ENCODE measurements at places on chromosomes 3 and 15.

DNA sequence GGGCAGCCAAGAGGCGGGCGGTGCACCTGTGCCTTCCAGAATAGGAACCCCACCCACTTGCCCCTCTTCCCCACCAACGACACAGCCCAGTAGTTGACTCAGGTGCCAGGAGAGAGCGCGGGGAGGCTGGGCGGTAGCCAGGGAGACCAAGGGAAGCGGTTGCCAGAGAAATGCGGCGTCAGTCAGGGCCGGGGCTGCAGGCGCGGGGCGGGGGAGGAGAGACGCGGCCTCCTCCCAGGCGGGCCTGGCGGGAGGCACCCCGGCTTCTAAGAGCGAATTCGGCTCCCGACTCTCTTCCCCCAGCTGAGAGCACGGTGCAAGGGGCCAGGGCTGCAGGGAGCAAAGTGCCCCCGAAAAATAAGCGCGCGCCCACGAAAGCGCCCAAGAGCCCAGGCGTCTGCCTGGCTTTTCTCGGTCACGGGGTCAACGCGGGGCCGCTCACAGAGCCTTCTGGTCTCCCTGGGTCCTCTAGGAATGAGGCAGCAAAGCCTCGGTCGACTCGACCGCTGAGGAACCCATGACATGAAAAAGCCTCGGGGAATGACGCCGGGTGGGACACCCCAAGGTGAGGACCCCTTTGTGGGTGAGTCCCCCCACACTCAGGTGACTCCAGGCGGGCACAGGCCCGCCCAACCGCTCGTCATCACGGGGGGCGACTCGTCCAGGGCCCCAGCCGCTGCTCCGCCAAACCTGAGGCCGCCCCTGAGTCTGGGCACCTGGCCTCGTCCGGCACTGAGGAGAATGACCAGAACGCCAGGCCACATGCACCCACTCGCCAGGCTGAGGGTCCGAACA is 716 bp downstream of the CPEB1 start:
- no peak for DNase-seq

- DNase-seq, result no peak
Observed at GRCh38 chr3:138125548-138126221, 6.5 kb downstream of the A4GNT start.

DNA sequence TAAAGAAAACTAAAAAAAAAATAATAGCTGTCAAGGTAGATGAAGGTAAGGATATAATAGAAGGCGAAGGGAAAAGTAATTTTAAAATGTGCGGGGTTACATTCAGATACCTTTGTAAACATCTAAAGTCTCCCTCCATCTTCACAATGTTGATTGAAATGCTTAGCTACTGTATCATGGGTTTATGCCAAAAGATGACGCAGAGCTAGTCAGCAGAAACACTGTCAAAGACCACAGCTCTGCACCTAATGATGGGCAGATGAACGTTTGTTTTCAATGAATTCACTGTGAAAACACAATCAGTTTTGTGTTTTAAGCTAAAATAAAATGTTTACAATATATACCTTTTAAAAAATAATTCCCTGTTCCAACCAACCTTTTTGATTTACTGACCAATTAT is 61.2 kb downstream of the RFTN1 start:
- no peak for DNase-seq

GRCh38 chr3:116337229-116337628 is 108.1 kb downstream of the LSAMP start:
- no peak for DNase-seq

DNA sequence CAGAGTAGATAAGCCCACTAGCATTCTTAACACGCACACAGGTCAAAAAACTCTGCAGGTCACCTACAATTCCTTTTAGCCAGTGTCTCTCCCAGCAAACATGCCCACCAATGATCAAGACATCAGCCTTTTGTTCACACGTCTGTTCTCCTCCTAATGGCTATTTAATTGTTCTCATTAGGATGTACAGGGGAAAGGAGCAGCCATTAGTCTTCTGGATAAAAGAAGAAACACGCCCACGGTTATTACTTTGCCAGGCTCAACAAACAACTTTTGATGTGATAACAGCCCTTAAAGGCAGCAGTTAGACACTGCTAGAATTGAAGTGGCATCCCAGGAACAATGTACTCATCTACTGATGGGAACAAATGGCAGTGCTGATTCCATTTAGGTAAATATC is 108.8 kb downstream of the NTRK3 start:
- no peak for DNase-seq

DNA sequence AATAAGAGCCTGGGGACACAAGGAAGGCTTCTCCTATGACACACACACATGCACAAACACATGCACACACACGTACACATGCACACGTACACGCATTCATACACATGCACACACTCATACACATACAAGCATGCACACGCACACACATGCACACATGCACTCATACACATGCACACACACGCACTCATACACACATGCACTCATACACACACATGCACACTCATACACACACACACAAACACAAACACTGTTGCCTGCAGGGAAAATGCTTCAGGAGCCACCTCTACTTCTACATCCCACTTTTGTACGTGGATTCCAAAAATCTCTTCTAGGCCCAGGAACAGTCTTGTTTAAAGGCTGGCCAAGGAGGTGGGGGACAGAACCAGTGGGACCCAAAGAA is 20.7 kb upstream of the NR2E3 start:
- no peak for DNase-seq

GRCh38 chr3:17342119-17342518 is 400.3 kb downstream of the TBC1D5 start:
- no peak for DNase-seq

GRCh38 chr15:70140543-70141375 is 43.0 kb upstream of the TLE3 start:
- DNase-seq, result no peak

GRCh38 chr15:26294059-26294689 is 431.0 kb upstream of the ATP10A start:
- DNase-seq, result no peak

GRCh38 chr15:70243686-70244540 is 146.2 kb upstream of the TLE3 start:
- no peak for DNase-seq

DNA sequence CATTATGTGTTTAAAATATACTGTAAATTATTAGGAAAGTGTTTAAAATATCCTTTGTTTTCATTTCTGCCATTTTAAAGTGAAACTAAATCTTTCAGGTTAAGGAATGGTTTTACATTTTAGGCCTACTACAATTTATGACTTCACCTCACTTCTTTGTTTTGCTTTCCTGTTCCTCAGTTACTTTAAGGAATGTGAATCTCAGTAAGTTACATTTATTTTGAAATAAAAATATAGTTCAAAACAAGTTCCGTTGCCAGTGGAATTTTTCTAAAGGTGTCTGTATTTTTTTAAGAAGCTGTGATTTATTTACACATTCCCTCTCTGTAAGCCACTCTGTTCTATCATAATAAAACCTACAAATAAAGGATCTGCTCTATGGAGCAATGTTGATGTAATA is 630.9 kb upstream of the AGTR1 start:
- no peak for DNase-seq

DNA sequence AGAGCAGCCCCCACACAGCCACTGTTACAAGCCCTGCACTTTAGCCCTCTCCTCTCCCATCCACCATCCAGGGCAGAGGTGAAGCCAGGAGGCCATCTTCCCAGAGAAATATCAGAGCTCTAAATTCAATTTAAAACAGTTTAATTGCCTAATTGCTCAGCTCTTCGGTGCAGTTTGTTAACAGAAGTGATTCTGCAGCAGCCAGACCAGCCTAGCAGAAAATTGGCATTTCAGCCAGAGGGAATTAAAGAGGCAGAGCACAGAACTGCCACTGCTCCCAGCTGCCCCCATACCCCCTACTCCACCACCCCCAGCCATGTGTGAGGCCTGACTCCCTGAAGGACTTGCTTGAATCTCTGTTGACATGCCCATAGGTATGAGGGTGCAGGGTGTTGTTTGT is 38.5 kb downstream of the TPRA1 start:
- no peak for DNase-seq

DNA sequence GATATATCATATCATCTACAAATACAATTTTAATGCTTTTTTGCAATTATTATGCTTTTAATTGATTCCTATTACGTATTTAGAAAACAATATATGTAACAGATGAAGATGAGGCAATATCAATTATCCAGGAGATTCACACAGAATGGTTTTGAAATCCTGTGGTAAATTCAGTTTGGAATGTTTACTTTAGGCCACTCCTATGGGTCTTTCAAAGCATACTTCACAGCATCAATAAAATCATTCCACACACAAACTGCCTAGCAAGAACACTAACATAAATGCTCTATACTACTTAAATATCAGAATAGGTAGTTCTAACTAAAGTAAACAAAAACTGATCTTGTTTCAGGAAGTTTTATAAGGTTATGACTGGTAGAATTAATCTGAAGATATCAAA is 90.5 kb downstream of the FAM227B start:
- no peak for DNase-seq

GRCh38 chr3:53486961-53487654 is 7.3 kb upstream of the CACNA1D start:
- no peak for DNase-seq

DNA sequence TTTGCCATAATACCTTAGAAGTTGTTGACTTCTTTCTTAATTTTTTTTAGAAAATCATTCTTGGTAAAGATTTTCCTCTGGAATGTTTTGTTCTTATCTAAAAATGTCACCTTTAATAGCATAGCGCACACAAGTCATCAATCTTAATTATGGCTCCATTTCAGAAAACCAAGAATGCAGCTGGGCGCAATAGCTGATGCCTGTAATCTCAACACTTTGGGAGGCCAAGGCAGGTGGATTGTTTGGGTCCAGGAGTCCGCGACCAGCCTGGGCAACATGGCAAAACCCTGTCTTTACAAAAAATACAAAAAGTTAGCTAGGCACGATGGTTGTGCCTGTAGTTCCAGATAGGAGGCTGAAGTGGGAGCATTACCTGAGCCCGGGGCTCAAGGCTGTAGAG is 125.6 kb upstream of the EOMES start:
- no peak for DNase-seq

DNA sequence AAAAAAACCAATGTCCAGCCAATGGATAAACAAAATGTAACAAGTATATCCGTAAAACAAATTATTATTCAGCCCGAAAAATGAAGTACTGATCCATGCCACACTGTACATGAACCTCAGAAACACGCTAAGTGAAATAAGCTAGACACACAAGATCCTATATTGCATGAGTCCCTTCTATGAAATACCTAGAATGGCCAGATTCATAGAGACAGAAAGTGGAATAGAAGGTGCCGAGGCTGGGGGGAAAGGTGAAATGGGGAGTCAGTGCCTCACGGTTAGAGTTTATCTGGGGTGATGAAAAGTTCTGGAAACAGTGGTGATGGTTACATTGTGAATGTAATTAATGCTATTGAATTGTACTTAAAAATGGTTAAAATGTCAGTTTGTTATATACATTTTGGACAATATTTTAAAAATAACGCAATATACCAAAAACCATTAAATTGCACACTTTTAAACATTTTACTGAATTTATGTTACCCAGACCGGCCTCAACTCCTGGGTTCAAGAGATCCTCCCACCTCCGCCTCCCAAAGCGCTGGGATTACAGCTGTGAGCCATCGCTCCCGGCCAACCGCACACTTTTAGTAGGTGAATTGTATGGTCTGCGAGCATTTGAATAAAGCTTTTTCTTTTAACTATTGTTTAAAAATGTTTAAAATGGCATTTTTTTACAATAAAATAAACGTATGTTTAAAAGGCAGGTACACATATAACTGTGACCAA is 2.1 kb downstream of the RNF168 start:
- DNase-seq, result no peak

DNA sequence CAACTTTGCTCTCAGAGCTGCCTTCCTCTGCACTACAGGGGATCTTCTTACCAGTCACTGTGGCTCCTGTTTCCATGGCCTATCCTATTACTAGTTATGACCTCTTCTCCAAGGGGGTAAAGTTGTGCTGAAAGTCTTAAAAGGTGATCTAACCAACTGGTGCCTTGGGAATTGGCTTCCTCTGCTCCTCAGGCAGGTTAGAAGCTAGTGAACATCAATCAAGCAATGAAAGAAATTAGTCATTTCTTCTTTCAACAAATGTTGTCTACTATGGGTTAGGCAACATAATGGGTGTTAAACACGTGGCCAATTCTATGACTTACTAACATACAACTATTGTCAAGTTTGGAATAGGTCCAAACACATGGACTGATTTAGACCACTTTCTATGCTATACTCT is 571.4 kb upstream of the NAALADL2 start:
- DNase-seq, result no peak

DNA sequence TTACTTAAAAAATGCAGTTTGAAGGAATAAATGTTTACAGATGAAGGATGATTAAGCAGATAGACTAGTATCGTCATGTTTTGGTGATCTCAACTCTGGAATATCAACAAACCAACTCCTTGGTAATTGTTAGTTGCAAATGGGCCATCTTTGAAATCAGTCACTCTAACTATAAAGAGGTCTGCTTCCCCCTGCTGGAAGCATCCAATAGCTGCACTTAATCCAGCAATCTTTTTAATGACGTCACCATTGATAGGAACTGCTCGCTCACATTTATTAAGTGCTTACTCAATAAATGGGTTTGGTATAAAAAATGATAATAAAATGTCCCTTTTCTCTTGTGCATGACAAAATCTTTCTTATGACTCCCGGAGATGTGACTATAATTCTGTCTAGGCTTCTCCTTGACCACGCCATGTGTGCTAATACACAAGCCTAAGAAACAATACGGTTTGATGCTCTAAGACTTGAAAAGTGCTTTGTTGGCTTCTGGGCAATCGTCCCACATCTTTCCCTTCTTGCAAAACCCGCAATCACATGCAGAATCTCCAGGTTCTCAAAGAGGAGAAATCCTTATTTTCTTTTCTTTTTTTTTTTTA is 227.6 kb upstream of the POU1F1 start:
- peak; percentile 8 for DNase-seq

DNA sequence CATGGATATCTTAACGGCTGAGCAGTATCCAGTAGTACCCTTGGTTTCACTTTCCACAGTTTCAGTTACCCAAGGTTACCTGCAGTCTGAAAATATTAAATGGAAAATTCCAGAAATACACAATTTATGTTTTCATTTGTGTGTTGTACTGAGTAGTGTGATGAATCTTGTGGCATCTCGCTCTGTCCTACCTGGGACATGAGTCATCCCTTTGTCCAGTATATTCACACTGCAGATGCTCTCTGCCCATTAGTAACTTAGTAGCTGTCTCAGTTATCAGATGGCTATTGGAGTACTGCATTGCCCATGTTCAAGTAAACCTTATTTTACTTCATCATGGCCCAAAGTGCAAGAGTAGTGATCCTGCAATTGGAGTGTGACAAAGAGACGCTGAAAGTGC is 26.1 kb downstream of the GASK1A start:
- DNase-seq, result no peak

DNA sequence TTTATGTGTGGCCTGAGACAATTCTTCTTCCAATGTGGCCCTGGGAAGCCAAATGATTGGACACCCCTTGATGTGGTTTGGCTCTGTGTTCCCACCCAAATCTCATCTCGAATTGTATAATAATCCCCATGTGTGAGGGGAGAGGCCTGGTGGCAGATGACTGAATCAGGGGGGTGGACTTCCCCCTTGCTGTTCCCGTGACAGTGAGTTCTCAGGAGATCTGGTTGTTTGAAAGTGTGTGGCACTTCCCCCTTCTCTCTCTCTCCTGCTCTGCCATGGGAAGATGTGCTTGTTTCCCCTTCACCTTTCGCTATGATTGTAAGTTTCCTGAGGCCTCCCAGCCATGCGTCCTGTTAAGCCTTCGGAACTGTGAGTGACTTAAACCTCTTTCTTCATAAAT is 60.1 kb upstream of the PARL start:
- DNase-seq, result no peak
